ENCODE measurements at places on chromosomes 16 and 17.
A peak's percentile ranks its signal among the peaks of the same experiment; 100 is the strongest.

DNA sequence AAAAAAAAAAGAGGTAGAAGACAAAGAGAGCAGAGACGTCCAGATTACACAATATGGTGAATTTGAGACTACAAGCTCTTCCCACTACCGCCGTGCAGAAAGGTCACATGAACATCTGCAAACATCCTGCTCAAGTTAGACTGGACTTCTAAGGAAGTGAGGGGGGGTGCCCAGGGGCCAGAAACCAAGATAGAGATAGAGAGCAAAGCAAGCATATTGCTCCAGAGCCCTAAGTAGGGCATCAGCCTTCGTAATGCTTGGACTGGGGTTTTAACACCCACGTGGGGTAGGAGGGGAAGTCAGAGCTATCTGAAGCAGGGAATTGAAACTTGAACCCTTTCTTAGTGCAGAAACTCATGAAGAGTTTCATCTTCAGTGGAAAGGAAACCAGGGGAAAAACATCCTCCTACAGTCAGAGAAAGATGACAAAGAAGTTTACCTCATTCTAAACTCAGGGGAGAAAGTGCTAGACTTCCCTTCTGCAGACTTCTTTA is 8.7 kb downstream of the CLEC19A start:
- DNase-seq, result no peak

DNA sequence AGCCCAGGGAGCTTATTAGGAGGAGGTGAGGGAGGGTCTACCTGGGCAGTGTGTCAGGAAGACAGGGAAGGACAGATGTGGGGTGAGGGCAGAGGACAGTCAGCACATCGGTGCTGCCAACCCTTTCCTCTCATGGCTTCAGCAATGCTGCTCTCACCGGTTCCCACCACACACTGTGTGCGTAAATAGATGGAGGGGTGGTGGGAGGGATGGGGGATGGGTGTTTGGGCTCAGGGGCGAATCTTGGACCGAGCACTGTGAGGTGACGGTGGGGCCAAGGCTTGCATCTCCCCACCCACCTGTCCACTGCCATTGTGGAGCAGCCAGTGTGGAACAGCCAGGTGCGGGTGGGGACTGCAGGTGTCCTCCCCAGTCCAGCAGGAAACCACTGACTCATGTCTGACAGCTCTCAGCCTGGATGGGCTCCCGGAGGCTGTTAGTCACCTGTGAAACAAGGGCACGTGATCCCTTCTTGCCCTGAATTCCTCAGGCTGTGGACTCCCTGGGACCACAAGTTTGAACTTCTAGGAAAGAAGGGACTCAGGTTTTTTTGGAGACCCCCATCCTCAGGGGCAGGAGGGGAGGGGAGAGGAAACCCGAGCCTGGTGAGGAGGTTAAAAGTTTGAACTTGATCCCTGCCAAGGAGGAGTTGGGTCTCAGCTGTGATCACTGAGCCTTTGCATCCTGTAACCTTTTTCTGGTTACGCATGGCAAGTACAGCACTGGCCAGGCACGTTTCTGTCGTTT is 42.7 kb upstream of the SMPD3 start:
- peak; percentile 51 for DNase-seq

GRCh38 chr16:1082266-1082951 is 9.9 kb downstream of the SSTR5 start:
- DNase-seq, result no peak

DNA sequence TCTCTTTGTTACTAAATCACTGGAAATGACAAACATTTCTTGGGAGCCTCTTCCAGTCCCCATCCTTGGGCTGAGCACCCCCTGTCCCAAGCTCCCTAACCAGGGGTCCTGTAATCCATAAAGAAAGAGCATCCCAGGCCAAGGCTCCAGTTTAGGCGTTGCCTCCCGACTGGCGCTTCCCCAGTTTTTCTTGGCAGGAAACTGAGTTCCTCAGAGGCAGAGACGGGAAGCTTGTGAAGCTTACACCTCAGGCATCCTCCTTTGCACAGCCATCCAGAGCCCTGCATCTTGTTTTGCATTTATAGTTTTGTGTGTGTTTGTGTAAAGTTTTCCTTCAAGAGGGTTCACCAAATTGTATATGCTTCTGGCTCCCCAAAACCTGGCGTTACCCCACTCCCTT is 7.1 kb downstream of the COPZ2 start:
- DNase-seq, result no peak

DNA sequence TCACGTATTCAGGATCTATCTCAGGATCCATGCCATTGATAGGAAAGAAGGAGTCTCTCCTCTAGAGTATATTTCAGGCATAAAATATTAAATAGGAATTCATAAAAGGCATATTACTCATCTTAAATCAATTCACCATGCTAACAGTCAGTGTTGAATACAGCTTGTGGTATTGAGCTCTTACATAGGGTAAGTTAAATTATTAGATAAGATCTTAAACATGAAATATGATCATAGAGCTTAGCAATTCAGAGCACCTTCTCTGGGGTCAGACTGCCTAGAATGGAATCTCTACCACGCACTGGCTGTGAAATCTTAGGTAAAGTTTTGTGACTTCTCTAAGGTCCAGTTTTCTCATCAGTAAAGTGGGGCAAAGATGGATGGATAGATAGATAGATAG is 20.7 kb downstream of the MARCHF10 start:
- DNase-seq, result no peak

DNA sequence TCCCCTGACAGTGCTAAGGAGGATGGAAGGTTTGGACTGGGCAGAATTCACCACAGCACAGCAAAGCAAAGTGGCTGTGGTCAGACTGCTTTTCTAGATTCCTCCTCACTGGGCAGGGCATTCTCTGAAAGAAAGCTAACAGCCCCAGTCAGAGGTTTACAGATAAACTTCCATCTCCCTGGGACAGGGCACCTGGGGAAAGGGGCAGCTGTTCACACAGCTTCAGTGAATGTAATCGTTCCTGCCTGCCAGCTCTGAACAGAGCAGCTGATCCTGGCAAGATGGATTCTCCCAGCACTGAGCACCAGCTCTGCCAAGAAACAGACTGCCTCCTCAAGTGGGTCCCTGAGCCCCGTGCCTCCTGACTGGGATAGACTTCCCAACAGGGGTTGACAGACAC is 42.4 kb upstream of the KIF2B start:
- no peak for DNase-seq

DNA sequence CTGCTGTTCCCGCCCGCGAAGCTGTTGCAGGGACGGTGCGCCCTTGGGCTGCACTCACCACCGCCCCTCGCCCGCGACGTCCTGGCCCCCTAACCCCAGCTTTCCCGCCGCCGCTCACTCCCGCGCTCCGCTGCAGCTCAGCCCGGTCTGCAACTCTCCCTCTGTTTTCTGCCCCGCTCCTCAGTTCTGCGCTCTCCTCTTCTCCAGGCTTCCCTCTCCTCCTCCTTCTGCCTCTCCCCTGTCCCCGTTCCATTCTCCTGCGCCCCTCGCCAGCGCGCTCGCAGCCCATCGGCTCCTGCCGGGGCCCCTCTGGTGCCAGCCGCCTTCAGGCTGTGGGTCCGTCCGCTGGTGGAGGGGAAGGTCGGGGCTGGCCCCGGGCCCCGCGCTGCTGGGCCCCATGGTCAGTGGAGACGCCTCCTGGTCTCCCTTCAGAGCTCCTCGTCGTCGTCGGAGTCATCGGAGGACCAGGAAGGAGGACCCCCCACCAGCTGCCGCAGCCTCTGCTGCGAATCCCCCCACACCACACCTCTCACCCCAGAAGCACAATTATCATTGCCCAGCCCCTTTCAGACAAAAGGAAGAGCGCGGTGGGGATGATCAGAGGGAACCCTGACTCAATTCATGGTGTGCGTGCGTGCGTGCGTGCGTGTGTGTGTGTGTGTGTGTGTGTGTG is 223.2 kb upstream of the FOXF1 start:
- DNase-seq, result no peak

- no peak for DNase-seq
These were observed 40.0 kb downstream of the SOCS1 start for GRCh38 chr16:11215935-11216556.

DNA sequence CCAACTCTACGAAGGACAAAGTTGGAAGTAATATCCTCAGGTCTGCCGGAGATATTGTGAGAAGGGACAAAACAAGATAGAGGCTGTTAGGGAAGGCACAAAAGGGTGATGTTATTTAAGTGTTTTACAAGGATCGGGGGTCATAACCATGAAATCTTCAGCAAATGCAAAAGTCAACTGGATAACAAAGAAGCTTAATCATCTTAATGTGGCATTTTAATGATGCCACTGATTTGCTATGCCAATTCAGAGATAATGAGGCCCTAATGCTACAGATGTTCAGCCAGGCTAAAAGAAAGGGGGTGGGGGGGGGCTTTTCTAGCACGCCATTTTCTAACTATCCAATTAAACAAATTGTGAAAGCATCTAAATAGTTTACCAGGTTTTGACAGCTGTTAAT is 63.1 kb downstream of the IKZF3 start:
- no peak for DNase-seq

GRCh38 chr17:72376526-72377345 is 255.9 kb downstream of the SOX9 start:
- no peak for DNase-seq

DNA sequence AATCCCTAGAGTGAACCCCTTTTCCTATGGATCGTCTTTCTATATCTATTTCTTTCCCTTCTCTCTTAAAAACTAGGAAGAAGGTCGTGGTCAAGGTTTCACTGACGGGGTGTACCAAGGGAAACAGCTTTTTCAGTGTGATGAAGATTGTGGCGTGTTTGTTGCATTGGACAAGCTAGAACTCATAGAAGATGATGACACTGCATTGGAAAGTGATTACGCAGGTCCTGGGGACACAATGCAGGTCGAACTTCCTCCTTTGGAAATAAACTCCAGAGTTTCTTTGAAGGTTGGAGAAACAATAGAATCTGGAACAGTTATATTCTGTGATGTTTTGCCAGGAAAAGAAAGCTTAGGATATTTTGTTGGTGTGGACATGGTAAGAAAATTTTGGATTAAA is 9.6 kb downstream of the CYLD start:
- DNase-seq, result no peak

GRCh38 chr16:87551487-87551886 is 50.8 kb upstream of the JPH3 start:
- DNase-seq, result no peak

DNA sequence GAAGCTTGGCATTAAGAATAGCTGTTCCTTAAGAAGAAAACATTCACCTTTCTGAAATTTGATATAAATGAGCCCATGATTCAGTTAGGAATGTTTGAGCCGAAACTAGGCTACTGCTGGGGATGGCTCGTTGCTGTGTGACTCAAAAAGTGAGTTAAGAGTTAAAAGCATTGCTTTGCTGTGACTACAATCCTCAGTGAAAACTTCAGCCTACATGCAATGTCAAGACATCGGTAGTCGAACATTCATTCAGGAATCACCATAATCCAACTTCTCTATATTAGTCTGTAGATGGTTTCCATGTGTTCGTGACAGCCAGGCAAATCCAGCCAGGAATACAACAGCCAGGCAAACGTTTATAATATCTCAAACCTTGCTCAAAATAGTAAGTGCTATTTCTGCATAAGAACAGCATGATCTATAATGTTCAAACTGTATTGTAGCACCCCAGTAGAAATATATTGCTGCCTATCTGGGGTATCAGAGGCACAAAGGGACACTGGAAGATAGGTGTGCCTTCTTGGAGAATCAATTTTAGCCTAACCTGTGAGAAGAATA is 1225.1 kb downstream of the CDH8 start:
- DNase-seq, result no peak

DNA sequence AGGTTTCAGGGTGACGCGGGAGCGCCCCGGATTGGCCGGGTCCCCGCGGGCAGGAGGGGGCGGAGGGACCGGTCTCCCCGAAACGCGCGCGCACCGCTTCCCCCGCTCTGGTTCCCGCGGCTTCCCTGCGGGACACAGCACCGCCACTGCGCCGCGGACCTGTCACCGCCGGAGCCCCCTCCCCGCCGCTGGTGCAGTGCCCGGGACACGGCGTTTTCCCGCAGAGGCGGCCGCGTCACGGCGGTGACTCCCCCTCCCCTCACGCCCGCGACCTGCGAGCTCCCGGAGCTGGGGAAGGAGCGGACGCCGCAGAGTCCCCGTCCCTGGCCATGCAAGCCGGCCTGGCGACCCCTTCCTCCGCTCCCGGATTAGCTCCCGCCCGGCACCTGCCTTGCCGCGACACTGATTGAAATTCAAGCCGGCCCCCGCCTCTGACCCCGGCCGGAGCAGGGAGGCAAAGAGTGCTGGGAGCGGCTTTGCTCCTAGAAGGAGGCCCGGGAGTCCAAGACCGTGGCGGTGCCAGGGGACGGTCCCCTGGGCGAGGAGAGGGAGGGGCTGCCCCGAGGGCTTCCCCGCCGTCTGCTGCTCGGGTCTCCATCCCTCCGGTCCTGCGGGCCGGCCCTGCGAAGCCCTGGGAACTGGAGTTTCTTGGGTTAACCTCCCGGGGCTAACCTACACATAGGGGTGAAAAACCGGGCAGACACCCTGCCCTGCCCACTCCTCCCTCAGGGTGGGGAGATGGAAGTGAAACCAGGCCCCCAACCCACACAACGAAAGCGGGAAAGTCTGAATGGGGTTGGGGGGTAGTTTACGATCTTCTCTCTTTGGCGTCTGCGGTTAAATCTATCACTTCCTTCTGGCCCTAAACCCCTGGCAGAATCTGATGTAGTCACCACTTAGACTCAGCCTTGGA is 1.0 kb downstream of the RHBDL3 start:
- DNase-seq, result no peak

DNA sequence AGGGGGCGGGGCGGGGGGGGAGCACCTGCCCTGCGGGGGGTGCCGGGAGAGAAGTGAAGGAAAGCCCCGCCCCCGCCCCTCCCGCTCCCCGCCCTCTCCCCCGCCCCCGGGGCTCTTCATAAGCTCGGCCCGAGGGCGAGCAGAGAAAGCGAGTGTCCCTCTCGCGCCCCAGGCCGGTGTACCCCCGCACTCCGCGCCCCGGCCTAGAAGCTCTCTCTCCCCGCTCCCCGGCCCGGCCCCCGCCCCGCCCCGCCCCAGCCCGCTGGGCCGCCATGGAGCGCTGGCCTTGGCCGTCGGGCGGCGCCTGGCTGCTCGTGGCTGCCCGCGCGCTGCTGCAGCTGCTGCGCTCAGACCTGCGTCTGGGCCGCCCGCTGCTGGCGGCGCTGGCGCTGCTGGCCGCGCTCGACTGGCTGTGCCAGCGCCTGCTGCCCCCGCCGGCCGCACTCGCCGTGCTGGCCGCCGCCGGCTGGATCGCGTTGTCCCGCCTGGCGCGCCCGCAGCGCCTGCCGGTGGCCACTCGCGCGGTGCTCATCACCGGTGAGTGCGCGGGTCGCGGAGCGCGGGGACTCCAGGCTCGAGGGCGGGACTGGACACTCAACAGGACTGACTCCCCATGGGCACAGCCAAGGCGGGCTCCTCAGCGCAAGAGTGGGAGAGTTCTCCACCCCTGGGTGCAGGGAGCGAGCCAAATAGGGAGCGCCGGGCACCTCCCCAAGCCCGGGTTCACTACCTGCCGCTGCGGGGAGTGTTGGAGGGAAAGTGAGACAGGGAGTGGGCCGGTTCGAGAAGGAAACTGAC is at the start of gene HSD11B2:
TSS of gene HSD11B2 (plus strand) at position 145 of the 798 bp plus-strand sequence. CDS start at position 273, 128 bp downstream.
- no peak for DNase-seq

DNA sequence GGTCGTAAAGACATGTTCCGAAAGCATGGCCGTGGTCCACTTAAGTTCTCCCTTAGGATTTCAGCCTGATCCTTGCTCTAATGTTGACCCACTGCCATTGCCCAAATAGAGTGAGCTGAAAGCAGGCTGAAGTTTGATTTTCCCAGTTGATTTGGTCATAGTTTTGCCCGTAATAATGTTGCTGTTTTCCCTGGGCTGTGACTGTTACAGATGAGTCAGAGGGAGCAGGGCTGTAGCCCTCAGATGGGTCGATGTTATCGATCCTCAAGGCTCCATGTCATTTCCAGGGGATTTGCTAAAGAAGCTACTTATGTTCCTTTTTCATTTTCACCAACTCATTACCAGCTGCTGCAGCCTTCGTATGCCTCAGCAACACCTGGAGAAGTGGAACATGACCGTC is 169.0 kb upstream of the ZFHX3 start:
- no peak for DNase-seq

- DNase-seq, result no peak
These were observed 31.3 kb downstream of the ENGASE start for GRCh38 chr17:79105937-79106336.
